ENCODE measurements at places on chromosomes 13 and 19. TPM values are rescaled to one million over a fixed set of nuclear protein-coding genes. Genes with fewer than 3 reads are reported as not detected.

Gene IGFL1
- total RNA-seq = not detected

Gene ZNF625
- 2.0 TPM for total RNA-seq

GRCh38 chr13:73757481-73758233 lies 376.5 kb downstream of the KLF12 start:
- no peak for DNase-seq

DNA sequence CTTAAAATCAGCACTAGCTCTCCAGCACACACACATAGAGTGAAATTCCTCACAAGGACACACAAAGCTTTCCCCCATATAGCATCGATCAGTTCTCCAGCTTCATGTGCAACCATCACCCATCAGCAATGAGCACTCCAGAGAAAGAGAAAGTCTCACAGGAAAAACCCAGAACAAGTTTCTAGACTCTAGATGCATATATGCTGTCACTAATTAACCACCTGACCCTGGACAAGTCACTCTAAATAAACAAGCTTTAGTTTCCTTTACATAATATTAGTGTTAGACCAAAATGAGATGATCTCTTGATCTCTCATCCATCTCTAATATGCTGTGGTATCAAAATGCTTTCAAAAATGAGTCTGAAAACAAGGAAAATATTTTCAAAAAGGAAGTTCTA lies 81.2 kb downstream of the TBC1D4 start:
- DNase-seq = no peak

Gene FOSB
- total RNA-seq = 1.5 TPM

Gene KLK12
- 0.64 TPM for total RNA-seq

- no peak for DNase-seq
These were observed 1420.3 kb downstream of the UQCRFS1 start for GRCh38 chr19:27792576-27793127.

GRCh38 chr13:20247403-20247802 lies 15.3 kb upstream of the GJB6 start:
- no peak for DNase-seq

GRCh38 chr13:42880056-42880605 lies 98.7 kb downstream of the FAM216B start:
- no peak for DNase-seq

- no peak for DNase-seq
These were observed 1124.2 kb downstream of the SLITRK1 start for GRCh38 chr13:82758044-82758443.

DNA sequence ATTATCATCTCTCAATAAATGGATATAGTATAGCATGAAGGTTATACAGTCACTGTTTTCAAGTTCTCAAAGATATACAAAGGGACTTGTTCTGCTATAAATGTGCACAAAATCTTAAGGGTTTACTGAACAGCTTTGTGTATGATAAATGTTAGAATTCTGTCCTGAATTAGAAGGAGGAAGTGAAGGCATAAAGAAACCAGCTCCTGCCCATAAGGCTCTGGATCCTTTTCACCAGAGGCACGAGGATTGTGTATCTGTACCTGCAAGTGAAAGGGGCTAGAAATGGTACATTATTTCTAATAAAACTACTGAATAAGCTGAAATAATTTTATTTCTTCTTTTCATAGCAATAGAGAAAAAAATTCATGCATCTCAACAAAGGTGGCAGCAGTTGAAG lies 32.4 kb downstream of the PHF11 start:
- DNase-seq = no peak

GRCh38 chr13:105008604-105009003 lies 1526.9 kb downstream of the EFNB2 start:
- DNase-seq = no peak

DNA sequence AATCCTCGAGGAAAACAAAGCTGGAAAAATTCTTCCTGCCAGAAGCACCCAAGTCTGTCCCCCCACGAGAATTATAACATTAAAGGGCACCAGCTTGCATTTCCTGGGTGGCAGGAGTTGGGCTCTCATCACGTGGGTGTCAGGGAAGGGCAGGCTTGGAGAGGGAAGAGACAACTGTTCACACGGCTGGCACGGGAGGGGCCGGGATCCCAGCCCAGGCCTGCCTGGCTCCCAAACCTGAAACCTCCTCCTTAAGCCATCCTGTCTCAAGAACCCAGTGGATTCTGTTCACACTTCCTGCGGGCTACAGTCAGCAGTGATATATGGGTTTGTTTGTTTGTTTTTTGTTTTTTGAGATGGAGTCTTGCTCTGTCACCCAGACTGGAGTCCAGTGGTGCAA lies 12.2 kb downstream of the GRIK5 start:
- no peak for DNase-seq

Gene PBX4
- 4.9 TPM for total RNA-seq

DNA sequence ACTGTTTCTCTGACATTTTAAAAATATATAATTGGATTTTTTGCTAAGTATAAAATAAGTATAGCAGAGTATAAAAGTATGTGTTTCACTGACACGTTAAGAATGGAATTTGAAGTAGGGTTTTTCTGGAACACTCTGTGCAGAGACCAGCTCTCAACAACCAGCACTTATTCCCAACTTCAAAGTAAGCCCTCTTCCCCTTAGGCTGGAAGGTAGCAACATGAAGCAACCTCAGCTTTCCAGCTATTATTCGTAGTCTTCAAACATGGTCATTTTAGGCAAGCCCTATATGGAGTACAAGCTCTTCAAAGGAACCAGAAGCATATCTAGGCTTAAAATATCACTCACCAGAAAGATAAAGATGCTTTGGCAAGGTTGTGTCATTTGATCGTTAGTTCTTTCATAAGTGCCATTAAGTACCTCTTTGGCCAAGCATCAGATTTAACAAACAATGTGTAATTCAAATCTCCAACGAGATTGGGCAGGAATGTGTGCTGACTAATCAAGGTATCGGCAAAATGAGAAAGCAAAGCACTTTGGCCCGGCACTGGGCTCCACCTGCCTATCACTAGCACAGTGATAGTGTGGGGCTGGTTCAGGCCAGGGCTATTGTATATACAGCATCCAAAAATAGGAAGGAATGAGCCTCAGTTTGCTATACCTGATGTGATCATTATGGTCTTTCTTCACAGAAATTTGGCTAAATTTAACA lies 95.9 kb upstream of the FREM2 start:
- DNase-seq = no peak

DNA sequence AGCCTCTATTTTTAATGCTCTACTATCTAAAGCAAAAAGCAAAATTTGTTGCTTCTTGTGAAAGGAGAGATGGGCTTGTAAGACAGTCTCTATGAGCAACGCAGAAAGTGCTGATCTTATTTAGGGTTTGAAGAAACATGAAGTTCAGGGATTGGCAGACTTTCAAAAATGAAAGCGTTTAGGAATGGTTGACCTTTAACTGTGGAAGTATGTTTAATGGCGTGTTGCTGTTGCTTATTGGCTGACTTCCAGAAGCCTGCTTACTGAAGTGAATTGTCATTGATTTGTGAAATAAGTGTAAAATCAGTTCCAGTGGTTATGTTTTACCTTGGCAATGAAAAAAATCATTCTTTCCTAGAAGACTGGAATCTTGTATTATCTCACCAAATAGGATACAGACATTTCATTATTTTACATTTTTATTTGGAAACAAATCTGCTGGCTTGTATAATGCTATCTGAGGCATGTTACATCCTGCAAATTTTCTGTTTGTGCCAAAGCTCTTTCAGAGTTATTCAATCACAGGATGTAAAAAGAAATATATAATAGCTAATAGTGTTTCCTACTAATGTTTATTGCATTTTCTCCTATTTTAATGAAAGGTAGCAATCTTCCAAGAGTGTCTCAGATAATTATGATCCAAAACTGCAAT lies 221.3 kb upstream of the SLITRK6 start:
- DNase-seq = no peak

GRCh38 chr19:2087621-2088100 lies 8.5 kb downstream of the MOB3A start:
- DNase-seq = no peak

Gene FCER2
- total RNA-seq = 1.3 TPM
